Stimulated activated CD8-positive, alpha-beta memory T cell treated with anti-CD3 and anti-CD28 coated beads, Interleukin-15, amount 100 ng/mL, for 1 hour (primary cell): ENCODE measurements at places on chromosomes 3 and 15.

DNA sequence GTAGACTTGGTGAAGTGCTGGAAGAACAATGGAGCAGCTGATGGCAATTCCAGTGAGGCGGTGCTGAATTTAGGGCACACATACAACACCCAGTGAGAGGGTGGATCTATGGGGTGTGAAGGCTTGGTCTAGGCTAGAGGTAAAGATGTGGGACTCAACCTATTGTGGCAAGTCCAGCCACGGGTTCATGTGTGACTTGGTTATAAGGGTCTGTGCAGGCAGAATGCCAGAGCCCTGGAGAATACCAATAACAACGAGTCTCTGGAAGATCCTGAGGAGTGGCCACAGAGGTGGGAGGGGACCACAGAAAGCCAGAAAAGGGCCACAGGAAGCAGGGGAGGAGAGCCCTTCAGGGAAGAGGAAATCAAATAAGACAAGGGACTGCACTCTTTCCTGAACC, 55.0 kb downstream of the VGLL4 start:
- no peak for DNase-seq

DNA sequence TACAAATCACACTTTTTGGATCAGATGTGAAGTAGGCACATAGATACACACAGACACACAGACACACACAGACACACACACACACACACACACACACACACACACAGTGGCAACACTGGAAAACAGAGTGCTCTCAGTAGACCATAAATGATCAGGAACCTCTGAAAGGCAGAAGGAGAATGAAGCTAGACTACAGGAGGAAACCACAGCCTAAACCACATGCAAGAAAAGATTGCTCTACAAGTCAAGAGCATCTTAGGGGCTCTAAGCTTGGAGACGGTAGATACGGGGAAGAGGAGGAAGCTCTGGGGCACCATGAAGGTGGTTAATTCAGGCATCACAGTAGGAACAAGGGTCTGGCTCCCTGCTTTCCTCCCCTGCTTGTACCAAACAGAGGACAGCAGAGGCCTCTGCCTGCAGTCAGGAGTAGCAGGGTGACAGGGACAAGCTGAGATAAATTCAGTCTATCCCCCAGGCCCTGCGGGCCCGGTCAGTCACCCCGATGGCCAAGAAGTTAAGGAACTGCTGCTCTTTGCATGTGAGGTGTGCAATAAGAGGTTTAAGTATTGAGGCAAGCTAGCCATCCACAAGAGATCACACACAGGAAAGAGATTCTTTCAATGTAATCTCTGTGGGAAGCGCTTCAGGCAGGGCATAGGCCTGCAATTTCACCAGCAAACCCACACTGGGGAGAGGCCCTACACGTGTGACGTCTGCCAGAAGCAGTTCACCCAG, 23.5 kb upstream of the ARPIN start:
- no peak for DNase-seq

GRCh38 chr15:44711743-44712345, 527 bp downstream of the B2M start:
- no peak for DNase-seq

DNA sequence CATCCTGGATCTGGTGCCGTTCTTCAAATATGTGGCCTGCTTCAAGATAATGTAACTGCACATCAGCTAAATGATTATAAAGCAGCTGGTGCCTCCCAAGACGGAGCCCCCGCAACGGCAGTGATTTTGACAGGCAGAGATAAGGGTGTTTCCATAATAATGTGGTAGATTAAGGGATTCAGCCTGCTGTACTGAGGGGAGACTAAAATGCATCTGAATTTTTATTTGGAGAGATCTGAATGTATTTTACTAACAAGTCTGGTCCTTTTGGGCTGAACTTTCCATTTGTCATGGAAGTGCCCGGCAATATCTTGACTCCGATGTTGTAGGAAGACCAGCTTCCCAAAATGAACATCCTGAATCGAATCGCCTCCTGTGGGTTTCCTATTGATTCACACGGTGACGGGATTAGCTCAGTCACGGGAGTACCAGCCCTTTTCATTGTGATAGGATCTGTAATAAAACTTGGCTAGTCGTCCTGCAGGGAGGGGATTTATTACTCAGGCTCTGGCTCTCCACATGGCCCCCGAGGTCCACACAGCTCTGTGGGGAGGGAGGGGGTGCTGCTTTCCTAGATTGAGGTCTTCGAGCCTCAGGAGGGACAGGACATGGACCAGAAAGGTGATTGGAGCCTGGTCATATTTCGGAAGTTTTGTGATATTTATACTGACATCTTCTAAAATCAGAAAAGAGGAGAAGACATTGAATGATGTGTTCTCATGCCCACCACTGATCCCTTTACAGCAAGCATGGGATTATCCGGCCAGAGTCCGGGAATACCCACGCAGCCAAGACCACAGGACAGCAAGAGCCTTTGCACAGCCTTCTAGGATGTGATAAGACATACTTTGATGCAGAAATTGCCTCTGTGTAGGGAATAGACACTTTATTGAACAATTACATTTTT, 2.5 kb upstream of the PCSK6 start:
- no peak for DNase-seq

- no peak for DNase-seq
Observed at GRCh38 chr3:52679811-52680210, 5.9 kb downstream of the PBRM1 start.

DNA sequence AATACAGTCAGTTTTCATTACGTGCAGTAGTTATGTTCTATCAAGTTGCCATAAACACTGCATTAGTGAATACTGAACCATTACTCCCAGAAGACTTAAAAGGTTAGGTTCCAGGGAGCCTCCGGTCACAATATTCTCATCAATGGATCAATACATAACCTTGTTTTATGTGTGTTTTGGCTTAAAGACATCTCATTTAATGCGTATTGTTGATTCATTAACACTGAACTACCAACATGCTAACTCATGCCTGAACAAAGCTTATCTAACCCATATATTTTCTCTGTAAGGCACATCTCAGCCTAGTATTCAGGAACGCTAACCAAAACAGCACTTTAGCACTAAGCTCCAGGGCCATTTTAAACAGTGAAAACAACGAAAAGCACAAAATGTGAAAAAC, 24.1 kb upstream of the NEDD4 start:
- no peak for DNase-seq

- no peak for DNase-seq
Observed at GRCh38 chr3:126544596-126545281, 14.0 kb downstream of the C3orf22 start.

- no peak for DNase-seq
Observed at GRCh38 chr3:95088464-95088863, 1025.6 kb downstream of the NSUN3 start.

DNA sequence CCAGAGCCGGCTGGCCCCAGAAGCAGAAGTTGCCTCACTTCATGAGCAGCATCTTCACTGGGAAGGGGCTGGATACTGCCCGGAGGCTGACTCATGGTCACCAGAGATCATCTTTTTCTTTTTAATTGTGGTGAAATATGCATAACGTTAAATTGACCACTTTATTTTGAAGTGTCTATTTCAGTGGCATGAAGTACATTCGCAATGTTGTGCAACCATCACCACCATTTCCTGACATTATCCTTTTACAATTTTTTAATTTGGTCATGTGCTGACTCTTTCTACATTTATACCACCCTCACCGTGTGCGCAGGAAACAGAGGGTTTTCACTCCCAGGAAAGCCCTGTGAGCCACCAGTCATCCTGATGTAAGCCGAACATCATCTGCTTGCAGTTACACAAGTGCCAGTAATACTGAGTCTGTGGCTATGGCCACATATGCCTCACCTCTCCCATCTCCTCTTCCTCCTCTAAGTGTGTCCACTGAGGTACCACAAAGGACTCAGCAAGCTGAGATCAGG, 51.6 kb upstream of the ABHD17C start:
- no peak for DNase-seq

DNA sequence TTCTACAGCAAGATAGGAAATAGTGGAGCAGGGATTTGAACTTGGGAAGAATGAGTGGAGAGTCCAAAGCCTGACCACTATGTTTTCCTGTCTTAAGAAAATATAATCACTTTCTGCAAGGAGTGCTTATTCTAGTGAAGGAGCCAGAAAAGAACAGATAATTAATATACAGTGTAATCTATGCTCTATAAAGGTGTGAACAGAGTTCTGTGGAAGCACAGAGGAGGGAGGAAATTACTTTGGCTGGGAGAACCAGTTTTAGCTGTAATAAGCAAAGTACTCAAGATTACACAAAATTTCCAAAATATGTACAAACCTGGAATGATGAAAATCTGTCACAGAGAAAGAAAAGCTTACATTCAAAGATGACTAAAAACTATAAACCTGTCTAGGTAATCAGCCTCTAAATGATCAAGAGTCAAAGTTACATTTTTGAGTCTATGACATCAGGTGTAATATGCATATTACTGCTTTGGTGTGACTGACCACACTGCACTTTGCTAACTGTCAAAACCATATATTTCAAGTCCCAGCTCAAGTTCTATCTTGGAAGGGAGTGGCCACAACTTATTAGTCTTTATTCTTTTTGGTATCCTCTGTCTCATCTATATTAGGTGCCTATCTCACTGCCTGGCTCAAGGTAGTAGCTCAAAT, 40.7 kb upstream of the MB21D2 start:
- no peak for DNase-seq

DNA sequence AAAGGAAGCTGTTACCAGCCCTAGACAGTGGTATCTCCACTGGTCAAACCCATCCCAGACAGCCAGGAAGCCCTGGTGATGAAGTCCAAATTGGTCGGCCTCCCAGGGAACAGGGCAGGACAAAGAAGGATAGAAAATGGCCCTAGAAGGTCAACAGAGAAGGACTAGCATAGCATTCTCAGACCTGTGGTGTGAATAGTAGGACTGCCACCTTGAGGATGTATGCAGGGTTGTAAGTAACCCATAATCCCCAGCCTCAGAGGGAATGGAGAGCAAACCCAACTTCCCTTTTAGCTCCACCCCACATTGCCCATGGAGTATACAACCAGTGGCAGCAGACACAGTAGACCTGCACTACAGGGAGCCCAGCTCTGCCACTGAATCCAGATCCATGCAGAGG, 68.6 kb upstream of the EIF1B start:
- no peak for DNase-seq

- DNase-seq = no peak
Observed at GRCh38 chr3:164387236-164387635, 691.1 kb downstream of the SI start.

DNA sequence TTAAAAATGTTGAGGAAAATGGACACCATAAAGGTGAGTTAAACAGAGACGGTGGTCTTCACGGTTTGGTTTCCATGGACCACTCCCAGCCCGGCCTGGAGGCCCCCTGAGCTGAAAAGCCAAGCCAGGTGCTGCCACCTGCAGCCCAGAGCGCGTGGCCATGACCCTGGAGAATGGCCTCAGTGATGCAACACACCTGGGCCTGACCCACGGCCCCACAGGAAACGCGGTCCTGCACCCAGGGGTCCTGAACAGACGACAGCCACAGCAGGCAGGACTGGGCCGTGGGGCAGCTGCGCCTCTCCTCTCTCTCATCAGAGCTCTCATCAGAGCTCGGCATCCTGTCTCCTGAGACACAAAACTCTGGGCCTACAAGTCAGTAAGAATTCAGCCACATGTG, 64.1 kb downstream of the NIPA2 start:
- no peak for DNase-seq

- no peak for DNase-seq
Observed at GRCh38 chr15:81966631-81967030, 79.2 kb downstream of the MEX3B start.

DNA sequence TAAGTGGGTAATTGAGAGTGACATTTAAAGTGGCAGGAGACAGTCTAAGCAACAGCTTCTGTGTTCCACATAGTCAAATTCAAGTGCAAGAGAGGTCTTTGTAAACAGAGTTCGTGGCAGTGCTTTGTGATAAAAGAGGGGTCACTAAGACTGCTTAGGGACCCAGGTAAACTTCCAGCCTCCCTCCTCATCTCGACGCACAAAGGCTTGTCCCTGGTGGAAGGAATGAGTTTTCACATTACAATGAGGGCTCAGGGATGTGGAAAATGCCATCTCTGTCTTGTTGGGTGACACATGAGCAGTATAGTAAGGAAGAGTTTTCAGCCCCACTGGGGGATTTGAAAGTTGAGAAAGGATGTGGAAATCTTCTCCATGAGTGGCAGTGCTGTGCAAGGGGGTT, 7.3 kb downstream of the GMNC start:
- no peak for DNase-seq

GRCh38 chr3:41198526-41198925, 779 bp upstream of the CTNNB1 start:
- DNase-seq = no peak

DNA sequence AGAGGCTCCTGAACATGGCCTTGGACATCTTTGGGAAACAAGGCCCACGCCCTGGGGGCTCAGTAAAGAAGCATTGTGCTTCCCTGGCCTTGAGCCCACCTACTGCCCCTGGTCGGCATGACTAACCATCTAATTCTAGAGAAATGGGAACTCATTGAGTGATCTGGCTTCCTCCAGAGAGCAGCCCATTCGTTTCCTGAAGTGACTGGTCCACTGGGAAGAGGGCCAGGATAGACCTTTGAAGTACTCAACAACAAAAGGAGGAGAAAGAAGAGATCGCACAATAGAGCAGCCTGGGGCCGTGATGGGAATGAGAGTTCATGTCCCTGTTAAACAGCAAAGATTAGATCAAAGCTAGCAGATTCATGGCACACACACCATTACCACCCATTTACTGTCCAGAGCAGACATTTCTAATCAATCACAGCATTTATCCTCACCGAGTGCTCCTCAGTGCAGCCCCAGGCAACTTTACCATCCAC, 514.4 kb upstream of the PROK2 start:
- DNase-seq = no peak

DNA sequence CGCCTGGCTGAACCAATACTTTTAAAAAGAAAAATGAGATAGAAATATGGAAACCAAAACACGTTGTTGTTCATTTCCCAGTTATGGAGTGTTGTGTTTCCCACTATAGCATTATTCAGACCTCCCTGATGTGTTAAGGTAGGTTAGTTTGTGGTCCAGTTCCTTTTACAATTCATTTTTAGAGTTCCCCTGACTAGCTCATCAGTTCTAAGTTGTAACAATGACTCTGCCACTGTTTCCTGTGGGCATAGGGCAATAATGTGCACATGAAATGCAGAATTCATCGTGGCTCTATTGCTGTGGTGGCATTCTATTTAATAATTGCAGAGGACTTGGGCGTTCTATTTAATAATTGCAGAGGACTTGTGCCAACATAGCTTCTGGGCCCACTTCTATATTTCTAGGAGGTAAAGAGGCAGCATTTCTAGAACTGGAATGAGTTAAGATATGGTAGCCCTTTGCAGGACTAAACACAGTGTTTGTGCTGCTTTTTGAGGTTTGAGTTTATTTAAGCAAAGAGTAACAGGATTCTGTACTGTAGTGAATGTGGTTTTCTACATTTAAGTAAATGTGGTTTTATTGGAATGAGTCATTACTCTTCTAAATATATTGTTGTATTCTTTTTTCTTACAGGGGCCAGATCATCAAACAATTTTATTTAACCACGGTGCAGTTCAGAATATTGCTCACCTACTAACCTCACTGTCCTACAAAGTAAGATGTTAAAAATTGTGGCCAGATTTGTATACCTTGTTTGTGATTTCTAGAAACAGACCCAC, 47.5 kb downstream of the ARMC8 start:
- DNase-seq = no peak

GRCh38 chr3:191143224-191143623, 55.8 kb upstream of the OSTN start:
- no peak for DNase-seq

- DNase-seq = no peak
Observed at GRCh38 chr3:120528163-120528562, 68.0 kb upstream of the NDUFB4 start.
